ENCODE measurements at places on chromosomes 6 and 20. TPM values are rescaled to one million over a fixed set of nuclear protein-coding genes. Genes with fewer than 3 reads are reported as not detected.

Gene SAPCD1
- total RNA-seq, result 3.4 TPM

Gene SRC
- total RNA-seq, result 25.0 TPM

DNA sequence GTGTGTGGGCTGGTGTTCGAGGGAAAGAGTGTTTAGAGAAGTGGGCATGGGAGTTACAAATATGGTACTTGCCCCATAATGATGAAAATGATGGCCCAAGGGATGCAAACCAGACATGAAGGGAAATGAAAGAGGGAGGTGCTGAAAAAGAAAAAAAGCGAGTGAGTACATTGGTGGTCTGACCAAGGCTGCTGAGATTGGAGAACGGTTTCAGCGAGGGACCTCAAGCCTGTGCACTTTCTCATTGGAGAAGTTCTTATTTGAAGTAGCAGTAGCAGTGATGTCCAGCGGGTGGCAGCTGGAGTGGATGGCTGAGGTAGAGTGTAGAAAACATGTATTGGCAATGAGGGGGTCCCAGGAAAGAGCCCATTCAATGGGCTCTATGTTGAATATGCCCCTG is 54.8 kb downstream of the TNFAIP3 start:
- DNase-seq, result no peak

DNA sequence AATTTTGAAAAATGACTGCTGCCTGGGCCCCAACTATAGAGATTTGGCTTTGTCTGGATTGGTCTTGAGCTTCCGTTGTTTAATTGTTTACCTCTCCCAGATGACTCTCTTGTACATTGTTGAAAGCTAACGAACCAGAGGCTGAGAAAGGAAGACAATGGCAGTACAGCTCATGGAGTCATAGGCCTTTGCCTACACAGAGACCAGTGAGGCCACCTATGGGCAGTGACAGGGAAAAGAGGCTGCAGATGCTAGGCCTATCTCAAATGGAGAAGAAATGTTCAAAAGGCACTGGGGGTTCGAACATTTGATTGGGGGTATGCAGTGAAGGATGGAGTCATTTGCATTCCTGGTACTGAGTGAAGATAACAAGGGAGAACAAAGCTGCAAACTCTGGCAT is 29.1 kb downstream of the OPN5 start:
- DNase-seq, result no peak

Gene LY6G6F
- not detected for total RNA-seq

DNA sequence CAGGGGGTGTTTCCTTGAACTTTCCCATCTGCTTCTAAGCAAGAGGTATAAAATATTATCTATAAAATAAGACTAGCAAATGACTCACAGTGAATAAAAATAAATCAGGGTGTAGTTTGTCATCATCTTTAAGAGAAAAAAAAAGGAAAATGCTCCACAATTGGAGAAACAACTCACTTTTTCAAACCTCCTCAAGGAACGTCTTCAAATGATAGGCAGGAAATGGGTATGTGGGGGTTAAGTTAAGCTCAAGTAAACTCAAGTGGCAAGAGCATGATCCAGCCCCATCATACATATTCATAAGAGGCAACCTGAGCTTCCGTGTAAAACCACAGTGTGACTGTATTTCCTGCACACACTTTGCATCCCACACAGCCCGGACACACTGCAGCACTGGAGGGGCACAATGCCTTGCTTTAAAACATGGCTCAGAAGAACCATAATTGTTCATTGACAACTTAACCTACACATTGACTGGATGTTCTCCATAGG is 58.5 kb upstream of the CEP85L start:
- no peak for DNase-seq

Gene ULBP2
- total RNA-seq, result 0.55 TPM

DNA sequence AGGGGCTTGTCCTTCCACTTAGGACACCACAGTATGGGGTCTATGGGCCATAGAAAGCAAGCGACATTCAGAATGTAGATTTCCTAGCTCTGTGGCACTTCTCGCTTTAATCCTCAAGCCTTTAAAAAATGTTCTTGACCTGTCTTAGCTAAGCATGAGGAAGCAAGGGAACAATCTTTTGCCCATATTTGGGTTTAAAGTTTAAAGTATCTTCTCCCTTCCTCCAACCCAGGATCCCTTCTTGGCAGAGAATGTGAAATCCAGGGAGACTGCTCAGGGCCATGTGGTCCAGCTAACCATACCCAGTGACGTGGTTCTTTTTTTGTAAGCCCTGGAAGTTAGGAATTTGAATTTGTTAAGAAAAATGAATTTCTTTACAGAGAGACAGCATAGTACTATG is 289.9 kb downstream of the BTBD9 start:
- DNase-seq, result no peak

DNA sequence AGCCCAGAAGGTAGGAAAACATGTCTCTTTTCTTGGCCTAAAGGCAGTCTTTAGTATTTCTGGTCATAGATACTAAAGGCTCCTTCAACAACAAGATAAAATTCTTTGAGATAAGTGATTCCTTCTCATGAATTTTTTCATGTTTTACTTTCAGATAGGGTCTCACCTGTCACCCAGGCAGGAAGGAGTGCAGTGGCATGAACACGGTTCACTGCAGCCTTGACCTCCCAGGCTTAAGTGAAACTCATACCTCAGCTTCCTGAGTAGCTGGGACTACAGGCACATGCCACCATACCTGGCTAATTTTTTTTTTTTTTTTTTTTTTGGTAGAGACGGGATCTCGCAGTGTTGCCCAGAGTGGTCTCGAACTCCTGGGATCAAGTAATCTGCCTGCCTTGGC is 9.1 kb downstream of the PNLDC1 start:
- DNase-seq, result no peak

DNA sequence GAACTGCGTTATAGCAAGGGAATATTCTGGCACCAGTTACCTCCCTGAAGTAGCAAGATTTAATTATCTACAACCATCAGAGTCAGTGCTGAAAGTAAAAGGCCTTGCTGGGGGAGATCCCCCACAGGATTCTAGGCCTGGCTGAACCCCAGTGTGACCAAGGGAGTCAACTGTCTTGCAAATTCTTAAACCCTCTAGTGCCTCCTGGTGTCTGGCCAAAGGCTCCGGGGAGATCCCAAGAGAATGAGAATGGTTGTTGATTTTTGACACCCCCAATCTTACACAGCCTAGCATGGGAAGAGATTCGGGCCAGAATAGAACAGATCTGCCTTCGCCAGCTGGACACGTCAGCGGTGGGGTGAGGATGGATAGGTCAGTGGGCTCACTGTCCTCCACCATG is 179.4 kb downstream of the ERMARD start:
- no peak for DNase-seq

GRCh38 chr6:29696147-29697125 is 15.5 kb upstream of the ZFP57 start:
- DNase-seq, result no peak

GRCh38 chr20:39946931-39947330 is 742.1 kb downstream of the MAFB start:
- no peak for DNase-seq

DNA sequence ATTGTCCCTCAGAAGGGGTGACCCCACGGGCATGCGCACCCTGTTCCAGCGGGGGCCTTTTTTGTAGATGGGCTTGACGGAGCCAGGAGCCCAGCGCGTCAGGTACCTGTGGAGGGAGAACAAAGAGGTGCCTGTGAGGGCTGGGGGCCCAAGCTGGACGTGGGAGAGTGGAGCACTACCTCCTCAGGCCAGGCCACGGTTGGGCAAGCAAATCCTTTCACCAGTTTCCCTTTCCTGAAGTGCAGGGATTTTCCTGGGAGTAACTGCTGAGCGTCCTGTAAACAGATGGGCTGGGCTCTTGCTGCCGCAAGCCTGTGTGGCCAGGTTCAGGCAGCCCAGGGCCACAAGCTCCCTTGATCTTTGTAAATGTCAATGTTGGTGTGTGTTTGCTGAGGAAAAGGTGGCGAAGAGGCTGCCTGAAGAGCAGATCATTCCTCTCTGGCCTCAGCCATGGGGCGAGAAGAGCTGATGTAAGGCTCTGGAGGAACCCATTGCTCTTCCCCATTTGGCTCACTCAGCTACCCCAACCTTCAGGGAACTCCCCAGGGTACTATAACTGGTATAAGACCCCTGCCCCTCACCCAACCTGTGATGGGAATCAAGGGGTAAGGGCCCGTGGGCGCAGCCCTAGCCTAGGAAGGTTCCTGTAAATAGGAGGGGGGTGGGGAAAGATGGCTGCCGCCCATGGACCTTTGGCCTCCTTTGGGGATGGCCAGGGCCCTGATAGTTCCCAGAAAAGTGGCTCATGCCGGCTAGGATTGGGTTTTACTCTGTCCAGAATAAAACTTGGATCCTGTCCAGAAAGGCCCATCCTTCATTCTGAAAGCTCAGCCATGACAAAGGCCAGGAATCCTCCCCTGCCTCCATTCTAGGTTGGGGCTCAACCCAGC is 15.5 kb downstream of the MRPS18A start:
- DNase-seq, result no peak

DNA sequence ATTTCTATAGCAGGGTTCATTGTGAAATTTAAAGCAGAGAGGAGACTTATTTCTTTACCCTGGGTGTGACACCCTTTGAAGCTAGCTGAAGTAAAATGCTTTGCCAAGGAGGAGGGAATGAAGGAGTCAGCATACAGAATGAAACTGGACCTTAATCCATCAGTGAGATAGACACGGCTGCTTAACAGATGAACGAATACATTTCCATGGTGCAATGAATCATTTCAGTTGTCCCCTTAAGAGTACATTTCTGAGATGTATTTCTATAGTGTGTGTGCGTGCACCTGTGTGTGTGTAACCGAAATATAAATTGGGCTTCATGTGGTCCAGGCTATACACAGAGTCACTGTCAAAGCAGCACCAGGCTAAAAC is 73.8 kb upstream of the CD93 start:
- no peak for DNase-seq

DNA sequence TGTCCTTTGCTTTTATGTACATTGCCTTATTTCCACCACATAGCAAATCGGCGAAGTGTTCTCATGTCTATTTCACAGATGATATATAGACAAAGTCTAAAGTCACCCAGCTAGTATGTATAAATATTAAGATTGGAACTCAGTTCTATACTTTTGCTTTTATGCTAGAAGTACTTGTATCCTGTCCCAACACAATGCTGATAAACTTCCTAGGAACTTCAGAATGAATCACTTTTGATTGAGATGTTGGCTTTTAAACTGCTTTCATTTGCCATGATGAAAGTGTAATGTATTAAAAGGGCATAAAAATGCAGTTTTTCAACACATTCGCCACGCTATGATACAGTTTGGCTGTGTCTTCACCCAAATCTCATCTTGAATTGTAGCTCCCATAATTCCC is 50.8 kb downstream of the GCLC start:
- DNase-seq, result no peak

DNA sequence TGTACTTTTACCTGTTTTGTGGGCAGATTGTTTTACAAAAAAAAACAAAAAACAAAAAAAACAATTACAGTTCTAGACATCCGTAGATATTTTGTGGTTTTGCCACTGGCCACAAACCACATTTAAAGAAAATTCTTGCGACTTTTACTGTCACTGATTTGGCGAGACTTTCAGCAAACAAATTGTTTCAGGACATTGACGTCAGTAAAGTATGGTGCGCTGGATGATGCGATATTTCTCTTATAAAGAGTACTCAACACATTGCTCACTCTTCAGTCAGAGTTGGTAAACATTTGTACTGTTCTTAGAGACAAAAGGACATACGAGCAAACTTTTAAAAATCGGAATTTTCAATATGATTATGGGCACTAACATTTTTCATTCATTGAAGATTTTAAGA is 229.8 kb downstream of the HAO1 start:
- DNase-seq, result no peak

Gene SPEF1
- total RNA-seq, result 2.8 TPM

Gene MAP7
- total RNA-seq, result 19.7 TPM

- DNase-seq, result no peak
Observed at GRCh38 chr6:155106456-155107115, 111.5 kb downstream of the TIAM2 start.

Gene NFKBIE
- total RNA-seq, result 3.5 TPM

- no peak for DNase-seq
Observed at GRCh38 chr6:149154261-149154821, 163.2 kb upstream of the TAB2 start.

- no peak for DNase-seq
Observed at GRCh38 chr6:149651056-149651455, 2.5 kb upstream of the KATNA1 start.

Gene LRRC73
- total RNA-seq, result 1.8 TPM

DNA sequence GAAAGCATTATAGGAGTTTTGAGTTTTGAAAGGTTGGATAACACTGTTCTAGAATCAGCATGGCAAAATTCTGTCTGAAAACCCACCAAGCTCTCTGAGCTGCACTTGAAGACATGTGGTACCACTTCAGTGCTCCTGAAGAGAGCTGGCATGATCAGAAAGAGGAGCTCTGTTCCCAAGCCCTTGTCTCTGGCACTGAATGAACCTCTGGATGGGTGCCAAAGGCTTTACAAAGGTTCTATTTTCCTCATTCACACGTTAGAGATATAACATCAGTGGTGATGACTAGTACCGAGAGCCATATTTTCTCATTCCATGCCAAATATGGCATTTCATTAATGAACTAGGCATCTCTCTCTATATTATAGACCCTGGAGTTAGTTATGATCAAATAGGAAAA is 301.8 kb upstream of the ID4 start:
- peak; percentile 36 for DNase-seq

Gene TTBK1
- 12.3 TPM for total RNA-seq

Gene MEI4
- 1.6 TPM for total RNA-seq

DNA sequence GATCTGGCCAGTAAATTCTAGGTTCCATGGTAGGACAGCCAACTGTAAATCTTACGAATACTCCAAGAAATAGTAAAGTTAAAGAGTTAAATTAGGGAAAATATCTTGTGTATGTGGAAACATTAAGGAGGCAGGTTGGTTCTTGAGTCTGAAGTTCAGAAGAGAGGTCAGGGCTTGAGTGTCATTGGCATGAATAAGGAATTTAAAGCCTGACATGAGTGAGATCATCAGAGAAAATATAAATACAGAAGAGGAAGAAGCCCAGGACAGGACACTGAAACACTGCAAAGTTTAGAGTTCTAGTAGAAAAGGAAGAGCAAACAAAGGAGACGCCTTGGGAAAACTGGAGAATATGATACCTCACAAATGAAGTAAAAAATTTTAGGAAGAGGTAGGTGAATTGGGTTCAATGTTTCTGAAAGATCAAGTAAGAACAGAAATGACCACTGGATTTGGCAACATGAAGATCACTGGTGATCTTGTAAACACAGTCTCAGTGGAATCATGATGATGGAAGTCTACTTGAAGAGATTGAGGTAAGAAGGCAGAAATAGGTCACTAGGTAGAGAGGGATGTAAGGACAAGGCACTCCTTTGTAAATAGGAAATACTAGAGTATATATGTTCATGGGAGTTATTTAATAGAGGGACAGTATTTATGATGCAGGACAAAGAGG is 41.6 kb upstream of the SYNCRIP start:
- DNase-seq, result no peak

GRCh38 chr20:52425701-52426100 is 234.1 kb upstream of the ZFP64 start:
- no peak for DNase-seq

DNA sequence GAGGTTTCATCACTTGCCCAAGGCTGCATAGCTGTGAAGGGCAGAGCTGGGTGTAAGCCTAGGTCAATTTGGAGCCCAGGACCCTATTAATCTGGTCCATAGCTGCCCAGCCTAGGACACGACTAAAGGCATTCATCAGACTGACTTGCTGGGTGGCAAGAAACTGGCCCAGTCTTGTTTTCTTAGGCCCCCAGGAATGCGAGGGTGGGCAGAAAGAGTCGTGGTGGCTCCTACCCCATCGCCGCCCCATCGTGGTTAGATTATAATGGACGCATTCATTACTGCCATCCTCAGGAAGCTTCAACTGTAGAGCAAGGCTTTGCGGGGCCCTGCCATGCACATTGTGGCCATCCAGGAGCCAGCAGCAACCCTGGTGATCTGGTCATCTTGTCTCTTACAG is 16.1 kb downstream of the DYNLRB1 start:
- no peak for DNase-seq

- DNase-seq, result no peak
Observed at GRCh38 chr20:57210054-57210910, 56.2 kb downstream of the BMP7 start.

Gene OXT
- not detected for total RNA-seq

Measured in spinal cord (tissue), 10 donors.